ENCODE measurements at places on chromosomes 2 and 18. TPM values are rescaled to one million over a fixed set of nuclear protein-coding genes. Genes with fewer than 3 reads are reported as not detected.

The GCG gene
- not detected for total RNA-seq

The DNAJC5G gene
- 2.3 TPM for total RNA-seq

The GAL3ST2 gene
- total RNA-seq = not detected

The ADRA2B gene
- total RNA-seq = 6.4 TPM

The ADCYAP1 gene
- total RNA-seq = not detected

The DES gene
- total RNA-seq = 12,920 TPM

The SRD5A2 gene
- not detected for total RNA-seq

The C2orf80 gene
- not detected for total RNA-seq

The PCARE gene
- 0.67 TPM for total RNA-seq

The DOK1 gene
- total RNA-seq = 3.8 TPM

The ALLC gene
- total RNA-seq = not detected

The ANKRD36C gene
- total RNA-seq = 4.9 TPM

The MYOM1 gene
- 608 TPM for total RNA-seq

All from Right ventricle myocardium superior (tissue), 1 donor.